ENCODE measurements at places on chromosomes 4 and X. TPM values are rescaled to one million over a fixed set of nuclear protein-coding genes. Genes with fewer than 3 reads are reported as not detected.
A peak's percentile ranks its signal among the peaks of the same experiment; 100 is the strongest.

- peak; percentile 23 for DNase-seq
- no peak overlapping the region for H3K4me3 ChIP-seq
- no peaks in the 10 kb centered on the region for H3K36me3 ChIP-seq
- peaks cover 15% of the 10 kb centered on the region for H3K27me3 ChIP-seq
- no peak overlapping the region for H3K27ac ChIP-seq
Observed at GRCh38 chr4:182141061-182141460, 102.1 kb upstream of the TENM3 start.

COL25A1 gene
- under 0.01 TPM for total RNA-seq

- H3K36me3 ChIP-seq = no peaks in the 10 kb centered on the region
- no peak overlapping the region for H3K27ac ChIP-seq
- H3K27me3 ChIP-seq = no peaks in the 10 kb centered on the region
- H3K4me3 ChIP-seq = no peak overlapping the region
Observed at GRCh38 chr4:174381440-174381800, 97.7 kb downstream of the CEP44 start.

ATP1B4 gene
- total RNA-seq = not detected

- H3K27ac ChIP-seq = no peak overlapping the region
- H3K4me1 ChIP-seq = no peaks in the 10 kb centered on the region
- H3K36me3 ChIP-seq = no peaks in the 10 kb centered on the region
- DNase-seq = peak; percentile 45
Observed at GRCh38 chr4:108570993-108571569, 49.3 kb upstream of the RPL34 start.

DNA sequence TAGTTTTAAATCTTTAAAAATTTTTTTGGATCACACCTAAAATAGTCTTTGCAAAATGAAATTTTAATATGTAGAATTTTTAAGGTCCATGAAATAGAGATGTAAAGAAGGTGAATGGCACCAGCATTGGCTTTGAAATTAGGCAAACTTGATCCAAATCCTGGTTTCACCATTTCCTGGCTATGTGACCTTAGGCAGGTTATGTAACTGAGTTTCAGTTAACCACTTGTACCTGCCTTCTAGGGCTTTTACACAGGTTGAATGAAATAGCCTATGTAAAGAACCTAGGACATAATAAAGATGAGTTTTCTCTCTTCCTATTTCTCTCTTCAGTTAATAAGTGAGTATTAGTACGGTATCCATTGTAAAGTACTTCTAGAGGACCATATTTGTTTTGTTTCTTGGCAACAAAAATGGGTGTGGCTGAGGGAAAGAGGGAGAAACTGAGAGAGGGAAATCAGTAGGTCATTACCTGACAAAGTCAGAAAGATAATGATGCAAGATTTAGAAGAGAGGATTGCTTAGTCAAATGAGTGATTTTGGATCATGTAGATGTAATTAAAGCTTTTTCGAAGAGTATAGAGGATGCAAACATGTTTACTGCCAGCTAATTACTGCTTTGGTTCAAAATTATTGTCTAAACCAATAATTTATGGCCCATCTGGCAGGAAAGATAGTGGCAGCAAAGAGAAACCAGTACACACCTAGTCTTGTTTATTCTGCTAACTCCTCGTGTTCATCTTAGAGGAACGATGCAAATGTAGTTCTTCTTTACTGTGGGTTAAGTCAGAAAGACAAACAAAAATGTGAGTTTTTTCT, 81.9 kb downstream of the PDLIM5 start:
- no peaks in the 10 kb centered on the region for H3K36me3 ChIP-seq
- H3K4me3 ChIP-seq = no peak overlapping the region
- H3K4me1 ChIP-seq = peaks cover 2% of the 10 kb centered on the region
- no peak for DNase-seq
- H3K27me3 ChIP-seq = no peaks in the 10 kb centered on the region
